ENCODE measurements at places on chromosomes 7 and 10.

DNA sequence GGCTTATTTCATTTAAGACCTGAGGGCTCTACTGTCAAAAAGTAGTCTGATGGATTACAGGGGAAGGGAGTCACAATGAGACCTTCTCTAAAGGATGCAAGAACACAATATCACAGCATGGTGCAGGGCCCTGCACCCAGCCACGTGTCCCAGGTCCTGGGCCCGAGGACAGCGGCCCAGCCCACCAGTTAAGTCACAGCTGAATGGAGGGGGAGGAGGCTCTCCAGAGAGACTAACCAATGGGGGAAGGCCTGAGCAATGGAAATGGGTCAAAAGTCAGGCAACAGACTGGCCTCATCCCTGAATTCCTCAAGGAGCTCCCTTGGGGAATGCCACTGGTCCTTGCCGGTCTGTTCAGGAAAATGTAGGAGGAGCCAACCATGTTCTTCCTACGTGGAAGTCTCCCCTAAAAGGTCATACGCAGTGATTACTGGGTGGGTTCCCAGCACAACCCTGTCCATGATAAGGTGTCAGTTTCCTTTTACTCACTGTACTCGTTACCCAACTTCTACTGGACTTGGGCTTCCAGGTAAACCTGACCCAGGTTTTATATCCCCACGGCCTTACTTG lies 28.3 kb downstream of the CCDC3 start:
- DNase-seq = no peak

DNA sequence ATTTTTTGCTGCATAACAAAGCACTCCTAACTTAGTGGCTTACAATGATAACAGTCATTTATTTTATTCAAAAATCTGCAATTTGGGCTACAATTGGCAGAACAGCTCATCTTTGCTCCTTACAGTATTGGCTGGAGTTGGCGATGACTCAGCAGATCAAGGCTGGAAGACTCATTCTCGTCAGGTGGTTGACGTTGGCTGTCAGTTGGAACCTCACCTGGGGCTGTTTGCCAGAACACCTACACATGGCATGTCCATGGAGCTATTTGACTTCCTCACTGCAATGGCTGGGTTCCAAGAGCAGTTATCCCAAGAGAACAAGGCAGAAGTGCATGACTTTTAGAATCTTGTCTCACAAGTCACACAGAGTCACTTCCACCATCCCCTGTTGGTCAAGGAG lies 75.1 kb downstream of the NOD1 start:
- no peak for DNase-seq

DNA sequence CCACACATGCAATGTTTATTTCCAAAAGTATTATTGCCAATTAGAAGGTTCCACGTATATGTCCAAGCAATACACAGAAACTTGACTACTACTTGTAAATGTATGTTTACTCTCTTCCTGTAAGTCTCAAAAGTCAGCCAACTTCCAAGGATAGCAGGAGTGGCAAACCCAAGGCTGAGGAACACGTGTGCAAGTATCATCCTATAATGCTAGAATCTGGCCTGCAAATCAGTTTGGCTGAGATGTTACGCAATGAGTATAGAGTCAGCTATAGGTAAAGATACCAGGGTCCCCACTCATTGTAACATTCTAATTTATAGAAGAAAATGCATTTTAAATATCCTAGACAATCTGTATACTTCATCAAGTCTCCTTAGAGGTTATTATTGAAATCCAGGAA lies 34.7 kb downstream of the CYTH3 start:
- DNase-seq = no peak

DNA sequence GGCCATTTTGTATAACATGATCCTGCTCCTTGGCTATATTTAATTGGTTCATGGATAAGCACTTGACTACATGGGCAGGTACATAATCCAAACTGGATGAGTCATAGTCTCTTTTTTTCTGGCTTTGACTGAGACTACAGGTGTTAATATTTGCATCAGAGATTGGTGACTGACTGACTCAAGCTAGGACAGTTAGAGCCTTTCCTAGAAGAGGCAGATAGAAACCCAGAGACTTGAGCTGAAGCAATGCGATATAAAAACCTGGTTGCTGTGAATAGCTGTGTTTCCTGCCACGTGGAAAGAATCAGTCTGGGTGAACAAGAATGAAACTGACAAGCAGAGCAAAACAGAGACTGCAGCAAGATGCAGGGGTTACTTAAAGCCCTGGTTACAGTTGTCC lies 81.0 kb downstream of the SAMD9 start:
- no peak for DNase-seq

- no peak for DNase-seq
Observed at GRCh38 chr10:42958142-42958868, 118.6 kb upstream of the RET start.

- no peak for DNase-seq
Observed at GRCh38 chr10:133179651-133180050, 19.6 kb downstream of the KNDC1 start.

DNA sequence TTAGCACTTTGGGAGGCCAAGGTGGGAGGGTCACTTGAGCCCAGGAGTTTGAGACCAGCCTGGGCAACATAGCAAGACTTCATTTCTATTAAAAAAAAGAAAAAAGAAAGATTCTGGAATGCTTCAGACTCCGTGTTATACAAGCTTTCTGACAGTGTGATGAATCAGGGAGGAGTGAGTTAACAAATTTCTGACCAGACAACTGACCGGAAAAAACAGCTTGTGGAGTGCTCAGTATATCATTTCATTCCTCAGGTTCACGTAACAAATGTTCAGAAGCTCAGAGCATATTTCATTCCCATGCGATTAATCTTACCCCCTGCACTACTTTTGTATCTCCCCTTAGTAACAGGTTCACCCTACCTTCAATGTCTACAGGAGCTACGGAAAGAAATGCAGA lies 28.6 kb upstream of the TNPO3 start:
- no peak for DNase-seq

- no peak for DNase-seq
Observed at GRCh38 chr7:130092598-130092997, 22.3 kb downstream of the KLHDC10 start.

DNA sequence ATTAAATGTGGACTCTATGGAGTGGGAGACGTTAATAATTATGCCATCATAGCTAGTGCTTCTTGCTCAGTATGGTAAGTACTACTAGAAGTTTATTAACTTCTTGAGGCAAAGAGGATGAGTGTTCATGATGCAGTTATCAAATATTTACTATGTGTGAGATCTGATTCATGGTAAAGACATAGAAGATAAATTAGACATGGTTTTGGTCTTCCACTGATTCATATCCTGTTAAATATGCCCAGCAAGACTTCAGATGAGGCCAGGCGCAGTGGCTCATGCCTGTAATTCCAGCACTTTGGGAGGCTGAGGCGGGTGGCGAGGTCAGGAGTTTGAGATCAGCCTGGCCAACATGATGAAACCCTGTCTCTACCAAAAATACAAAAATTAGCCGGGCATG lies 547.1 kb upstream of the ANKRD30A start:
- DNase-seq = no peak

DNA sequence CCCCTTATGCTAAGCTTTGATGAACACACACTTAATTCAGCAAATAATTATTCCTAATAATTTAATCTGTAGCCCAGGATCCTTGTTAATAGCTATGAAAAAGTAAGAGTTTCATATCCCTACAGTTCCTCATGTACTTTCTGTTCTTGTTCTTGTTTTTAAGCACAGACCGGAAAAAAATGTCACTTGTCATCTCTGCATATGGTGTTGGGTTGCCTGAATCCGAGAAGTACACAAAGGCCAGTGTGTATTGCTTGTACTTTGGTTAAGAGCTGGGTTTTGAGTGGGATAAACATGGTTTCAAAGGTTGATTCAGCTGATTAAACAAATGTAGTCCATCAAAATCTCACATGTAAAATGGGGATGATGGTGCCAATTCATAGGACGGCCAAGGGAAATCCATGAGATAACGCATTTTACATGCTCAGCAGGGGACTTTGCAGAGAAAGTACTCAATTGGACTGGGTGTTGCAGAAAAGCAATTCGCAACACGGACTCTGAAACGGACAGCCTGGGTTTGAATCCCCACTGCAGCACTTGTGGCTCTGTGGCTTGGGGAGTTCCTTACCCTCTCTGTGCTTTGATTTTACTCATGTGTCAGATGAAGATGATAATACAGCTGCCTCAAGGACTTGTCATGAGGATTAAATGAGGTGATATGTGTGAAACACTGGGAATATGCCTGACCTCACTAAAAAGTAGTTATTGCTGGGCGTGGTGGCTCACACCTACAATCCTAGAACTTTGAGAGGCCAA lies 71.7 kb downstream of the MAP3K8 start:
- no peak for DNase-seq

DNA sequence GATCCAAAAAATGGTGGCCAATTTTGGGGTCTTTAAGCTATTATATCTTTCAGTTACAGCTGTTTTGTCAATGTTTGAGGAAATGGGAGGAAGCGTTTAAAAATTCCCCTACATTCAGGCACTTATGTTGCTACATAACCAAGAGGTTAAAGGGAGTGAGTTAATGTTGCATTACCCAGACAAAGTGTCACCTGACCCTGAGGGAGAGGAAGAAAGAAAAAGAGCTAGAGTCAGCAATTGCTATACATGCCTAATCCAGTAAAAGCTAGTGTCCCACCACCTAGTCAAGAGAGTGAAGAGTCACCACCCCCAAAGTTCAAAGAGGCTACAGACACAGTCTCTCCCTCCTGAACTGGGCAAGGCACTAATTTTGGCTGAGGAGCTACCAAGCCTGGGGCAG lies 69.5 kb upstream of the ZNF92 start:
- DNase-seq = no peak

GRCh38 chr10:89431977-89432376 lies 17.6 kb downstream of the IFIT5 start:
- no peak for DNase-seq

DNA sequence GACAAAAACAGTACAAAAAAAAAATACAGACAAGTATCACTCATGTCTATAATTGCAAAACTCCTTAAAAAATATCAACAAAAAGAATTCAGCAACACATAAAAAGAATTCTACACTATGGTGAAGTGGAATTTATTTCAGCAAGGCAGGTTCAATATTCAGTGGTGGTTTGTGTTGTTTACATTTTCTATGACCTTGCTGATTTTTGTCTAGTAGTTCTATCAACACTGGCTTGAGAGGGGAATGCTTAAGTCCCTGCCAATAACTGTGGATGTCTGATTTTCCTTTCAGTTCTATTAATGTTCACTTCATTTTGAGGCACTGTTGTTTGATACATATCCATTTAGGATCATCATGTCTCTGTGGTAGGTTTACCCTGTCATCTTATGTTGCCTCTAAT lies 58.5 kb downstream of the CADPS2 start:
- no peak for DNase-seq

- DNase-seq = no peak
Observed at GRCh38 chr7:138226001-138226476, 149.8 kb downstream of the AKR1D1 start.

- no peak for DNase-seq
Observed at GRCh38 chr10:113716109-113716910, 35.2 kb upstream of the PLEKHS1 start.

DNA sequence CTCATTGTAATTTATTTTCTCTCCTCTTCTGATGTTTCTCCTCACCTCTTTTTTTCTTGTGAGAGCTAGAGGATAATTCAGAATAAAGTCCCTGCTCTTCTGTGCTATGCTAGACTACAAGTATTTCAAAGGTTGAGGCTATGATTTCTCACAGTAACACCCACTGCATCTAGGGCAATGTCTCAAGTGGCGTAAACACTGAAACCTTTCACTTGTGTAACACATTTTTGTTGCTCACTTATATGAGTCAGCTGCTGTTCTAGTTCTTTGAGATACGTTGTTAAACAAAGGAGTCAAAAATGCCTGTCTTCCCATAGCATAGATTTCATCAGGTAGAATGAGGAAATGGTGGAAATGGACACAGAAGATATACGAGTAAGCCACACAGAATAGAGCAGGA lies 305.1 kb upstream of the PITRM1 start:
- no peak for DNase-seq

DNA sequence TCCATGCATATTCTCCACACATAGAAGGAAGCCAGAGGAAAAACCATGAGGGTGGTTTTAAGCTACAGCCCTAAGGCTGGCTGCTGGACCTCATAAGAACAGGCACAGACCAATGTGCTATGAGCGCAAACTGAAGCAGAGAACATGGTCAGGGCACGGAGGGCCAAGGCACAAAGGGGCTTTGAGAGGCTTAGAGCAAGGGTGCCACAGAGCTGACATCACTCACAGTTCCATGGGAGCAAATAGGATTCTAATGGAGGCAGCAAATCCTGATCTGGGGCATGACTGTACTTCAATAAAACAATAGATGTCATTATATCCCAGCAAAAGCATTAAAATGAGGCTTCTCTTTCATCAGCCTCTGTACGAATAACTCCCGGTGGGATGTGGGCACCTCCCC lies 162.4 kb downstream of the COBL start:
- no peak for DNase-seq

- no peak for DNase-seq
Observed at GRCh38 chr10:46222364-46222935, 64.3 kb upstream of the ANTXRL start.

- DNase-seq = no peak
Observed at GRCh38 chr10:109765838-109766237, 157.5 kb downstream of the XPNPEP1 start.

- DNase-seq = no peak
Observed at GRCh38 chr7:19728716-19729115, 19.9 kb upstream of the POLR1F start.

- DNase-seq = no peak
Observed at GRCh38 chr7:124201768-124202349, 169.0 kb upstream of the TMEM229A start.

- DNase-seq = no peak
Observed at GRCh38 chr7:47336472-47337425, 245.2 kb downstream of the TNS3 start.

GRCh38 chr10:116848944-116849247 lies 403 bp upstream of the ENO4 start:
- no peak for DNase-seq

GRCh38 chr7:55073051-55073511 lies 54.3 kb downstream of the EGFR start:
- DNase-seq = no peak

- peak; percentile 51 for DNase-seq
Observed at GRCh38 chr10:49407552-49408137, 11.8 kb upstream of the DRGX start.

- peak; percentile 16 for DNase-seq
Observed at GRCh38 chr7:133230591-133231194, 22.2 kb upstream of the EXOC4 start.

- DNase-seq = no peak
Observed at GRCh38 chr10:125392609-125393008, 232.2 kb upstream of the CTBP2 start.

DNA sequence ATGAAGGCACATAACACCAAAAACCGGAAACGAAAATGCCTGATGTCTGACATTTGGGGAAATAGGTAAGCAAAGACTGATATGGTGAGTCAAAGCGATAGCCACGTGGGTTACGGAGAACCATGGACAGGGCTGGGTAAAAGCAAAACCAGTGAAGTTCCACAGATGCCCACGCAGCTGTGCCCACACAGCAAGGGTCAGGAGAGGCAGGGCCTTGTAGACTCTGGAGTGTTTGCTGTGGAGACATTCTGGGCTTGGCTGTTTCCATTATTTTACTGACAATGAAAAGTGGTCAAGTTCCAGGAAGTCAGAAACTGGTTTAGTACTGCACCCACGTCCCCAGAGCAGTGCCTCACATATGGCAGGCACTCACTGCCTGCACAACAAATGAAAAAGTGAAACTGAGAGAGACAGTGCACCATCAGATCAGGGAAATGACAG lies 148.7 kb downstream of the ZMYND11 start:
- no peak for DNase-seq

- DNase-seq = no peak
Observed at GRCh38 chr7:69448071-69448470, 150.2 kb upstream of the AUTS2 start.

All from stimulated activated CD4-positive, alpha-beta T cell treated with anti-CD3 and anti-CD28 coated beads, Interleukin-1b, Interleukin-23, amount 100 ng/mL, for 24 hours (primary cell).